ENCODE measurements at places on chromosomes 6 and 20.

DNA sequence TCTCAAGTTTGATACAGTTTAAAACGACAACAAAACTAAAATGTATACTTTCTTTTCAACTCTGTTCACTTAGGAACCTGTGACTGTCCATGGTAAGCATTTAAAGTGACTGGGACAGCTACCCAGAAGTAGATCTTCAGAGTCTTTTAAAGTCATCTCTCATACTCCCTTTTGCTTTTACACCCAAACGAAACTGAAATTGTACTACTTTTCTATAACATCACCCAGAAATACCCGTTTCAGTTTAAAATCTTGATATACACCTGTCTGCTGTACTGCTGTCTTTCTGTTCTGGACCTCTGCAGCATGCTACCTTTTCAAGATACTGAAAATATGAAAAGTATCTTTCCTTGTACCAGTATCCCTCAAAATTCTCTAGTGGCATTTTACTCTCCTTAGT lies 170.4 kb upstream of the THEMIS start:
- no peak for DNase-seq

DNA sequence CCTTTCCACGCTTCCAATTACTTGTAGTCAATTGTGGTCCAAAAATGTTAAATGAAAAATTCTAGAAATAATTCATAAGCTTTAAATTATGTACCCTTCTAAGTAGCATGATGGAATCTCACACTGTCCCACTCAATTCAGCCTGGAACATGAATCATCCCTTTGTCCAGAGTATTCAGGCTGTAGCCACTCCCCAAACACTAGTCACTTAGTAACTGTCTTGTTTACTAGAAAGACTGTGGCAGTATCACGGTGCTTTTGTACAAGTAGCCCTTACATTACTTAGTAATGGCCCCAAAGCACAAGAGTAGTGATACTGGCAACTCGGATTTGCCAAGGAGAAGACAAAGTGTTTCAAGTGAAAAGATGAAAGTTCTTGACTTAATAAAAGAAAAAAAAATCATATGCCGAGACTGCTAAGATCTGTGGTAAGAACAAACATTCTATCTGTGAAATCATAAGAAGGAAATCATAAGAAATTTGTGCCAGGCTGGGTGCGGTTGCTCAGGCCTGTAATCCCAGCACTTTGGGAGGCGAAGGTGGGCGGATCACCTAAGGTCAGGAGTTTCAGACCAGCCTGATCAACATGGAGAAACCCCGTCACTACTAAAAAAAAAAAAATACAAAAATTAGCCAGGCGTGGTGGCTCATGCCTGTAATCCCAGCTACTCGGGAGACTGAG lies 168.5 kb upstream of the SIM1 start:
- no peak for DNase-seq

DNA sequence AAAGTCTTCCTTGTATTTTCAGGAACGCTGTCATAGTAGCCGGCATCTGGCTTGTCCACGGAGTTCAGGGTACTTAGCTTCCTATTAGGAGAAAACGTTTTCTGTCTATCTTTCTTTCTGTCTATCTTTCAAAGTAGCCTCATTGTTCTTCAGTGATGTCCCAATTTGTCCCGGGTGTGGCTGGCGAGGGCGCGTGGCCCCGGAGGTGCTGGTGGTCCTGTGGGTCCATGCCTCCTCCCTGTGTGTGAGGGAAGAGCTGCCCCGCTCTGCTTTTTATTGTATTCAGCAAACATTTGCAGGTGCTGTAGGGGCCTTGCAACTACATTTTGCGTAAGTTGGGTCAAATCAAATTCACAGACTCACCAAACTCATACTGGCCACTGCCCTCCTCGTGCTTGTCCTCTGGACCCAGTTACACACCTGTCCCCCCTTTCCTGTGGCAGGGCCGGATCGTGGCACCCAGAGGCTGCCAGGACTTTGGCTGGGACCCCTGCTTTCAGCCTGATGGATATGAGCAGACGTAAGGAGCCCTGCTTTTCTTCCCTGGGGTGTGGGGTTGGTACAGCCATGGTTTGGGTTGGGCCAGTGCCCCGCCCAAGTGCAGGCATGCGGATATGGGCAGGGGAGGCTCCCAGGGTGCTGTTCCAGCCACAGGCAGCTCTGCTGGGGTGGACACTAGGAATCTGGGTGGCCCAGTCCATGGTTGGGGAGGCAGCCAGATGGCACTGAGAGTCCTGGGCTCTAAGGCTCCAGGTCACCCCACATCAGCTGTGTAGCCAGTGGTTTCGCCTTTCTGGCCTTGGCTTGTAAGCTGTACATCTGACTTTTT lies 12.3 kb downstream of the ITPA start:
- DNase-seq, result no peak

- DNase-seq, result no peak
Observed at GRCh38 chr6:15380351-15380750, 134.5 kb downstream of the JARID2 start.

DNA sequence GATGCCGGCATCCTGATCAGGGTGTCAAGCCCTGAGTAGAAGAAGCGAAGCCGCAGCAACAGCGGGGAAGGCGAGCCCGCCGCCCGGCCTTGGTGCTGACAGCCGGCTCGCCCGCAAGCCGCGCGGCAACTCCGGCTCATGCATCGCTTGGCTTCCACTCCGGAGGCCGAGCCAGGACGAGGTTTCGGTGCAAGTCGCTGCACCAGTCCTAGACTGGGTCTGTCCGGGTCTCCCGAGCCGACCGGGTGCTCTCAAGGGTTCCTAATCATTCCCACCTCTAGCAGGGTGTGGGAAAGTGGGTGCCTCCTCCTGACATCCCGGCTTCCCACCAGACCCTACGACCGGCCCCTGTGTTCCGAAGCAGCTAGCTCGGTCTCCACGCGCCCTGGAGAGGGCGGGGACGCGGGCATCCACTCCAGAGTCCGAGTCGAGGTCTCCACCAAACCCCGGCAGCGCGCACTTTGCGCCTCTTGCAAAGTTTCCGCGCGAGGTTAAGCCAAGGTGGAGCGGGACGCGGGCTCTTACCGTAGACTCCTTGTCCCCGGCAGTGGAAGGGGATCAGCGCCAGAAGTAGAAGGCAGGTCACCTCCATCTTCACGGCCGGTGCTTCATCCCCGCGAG lies 1.4 kb downstream of the MDGA1 start:
- no peak for DNase-seq

GRCh38 chr6:3232017-3232945 lies 4.8 kb upstream of the TUBB2B start:
- no peak for DNase-seq

GRCh38 chr6:150220634-150221551 lies 78.0 kb downstream of the PPP1R14C start:
- no peak for DNase-seq
